ENCODE measurements at places on chromosomes 11 and 22.

- peak; percentile 79 for DNase-seq
Observed at GRCh38 chr22:26585104-26585790, 4.7 kb downstream of the TPST2 start.

- DNase-seq, result peak; percentile 60
Observed at GRCh38 chr11:120057595-120058581, 80.0 kb downstream of the TRIM29 start.

DNA sequence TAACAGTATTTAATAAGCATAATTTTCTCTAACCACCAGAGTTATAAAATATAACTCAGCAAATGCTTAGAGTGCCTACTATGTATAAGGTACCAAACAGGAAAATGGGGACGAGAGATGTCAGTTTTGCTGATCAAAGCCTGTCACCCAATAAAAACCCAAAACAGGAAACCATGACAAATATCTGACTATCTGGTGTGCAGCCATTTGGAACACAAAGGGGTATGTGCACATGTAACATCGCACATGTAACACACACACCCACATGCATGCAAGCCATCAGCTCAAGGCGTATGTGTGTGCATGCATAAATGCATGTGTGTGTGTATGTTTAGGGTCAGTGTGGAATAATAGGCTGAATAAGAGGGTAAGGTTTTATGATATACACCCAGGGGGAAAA lies 64.2 kb downstream of the PRR5L start:
- no peak for DNase-seq

DNA sequence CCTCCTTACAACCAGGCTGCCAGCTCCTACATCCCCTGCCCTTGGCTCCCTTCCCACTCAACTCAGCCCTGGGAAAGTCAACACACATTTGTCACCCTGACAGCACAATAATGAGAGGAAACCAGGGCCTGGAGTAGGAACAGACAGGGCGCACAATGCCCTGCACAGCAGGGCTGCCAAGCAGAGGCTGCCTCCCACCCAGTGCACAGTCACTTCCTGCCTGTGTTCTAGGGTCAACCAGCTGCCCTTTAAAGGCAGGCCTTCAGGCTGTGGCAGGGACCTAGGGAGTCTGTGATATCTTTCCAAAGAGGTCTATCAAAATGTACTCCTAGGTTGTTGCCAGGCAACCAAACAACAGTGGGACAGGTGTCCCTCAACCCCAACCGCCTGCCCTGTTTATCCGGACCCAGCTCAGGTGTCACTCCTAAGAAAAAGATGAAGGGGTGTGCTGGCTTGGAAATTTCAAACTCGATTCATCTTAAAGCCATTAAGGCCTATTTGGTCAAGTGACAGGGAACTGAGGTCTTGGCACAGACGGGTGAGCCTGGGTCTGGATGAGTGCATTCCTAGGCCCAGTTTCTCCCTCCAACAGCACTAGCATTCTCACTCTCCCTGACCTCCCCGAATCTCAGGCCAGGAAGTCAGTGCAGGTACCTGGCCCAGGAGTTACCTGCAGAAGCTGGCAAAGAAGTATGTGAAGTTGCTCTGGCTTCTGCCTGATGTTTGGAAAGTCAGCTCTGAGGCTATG lies 110.3 kb upstream of the PITPNB start:
- DNase-seq, result peak; percentile 71

DNA sequence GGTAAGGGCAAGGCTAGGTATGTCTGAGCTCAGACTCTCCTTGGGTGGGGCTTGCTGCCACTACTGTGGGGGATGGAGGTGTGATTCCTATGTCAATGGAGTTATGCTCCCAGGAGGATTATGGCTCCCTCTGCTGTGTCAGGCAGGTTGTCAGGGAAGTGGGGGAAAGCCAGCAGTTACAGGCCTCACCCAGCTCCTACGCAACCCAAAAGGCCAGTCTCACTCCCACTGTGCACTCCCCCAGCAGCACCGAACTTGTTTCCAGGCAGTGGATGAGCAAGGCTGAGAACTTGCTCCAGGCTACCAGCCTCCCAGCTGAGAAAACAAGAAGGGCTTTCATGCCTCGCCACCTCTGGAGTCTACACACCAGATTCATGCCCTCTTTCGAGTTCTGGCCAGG lies 18.2 kb downstream of the C11orf91 start:
- DNase-seq, result peak; percentile 40

GRCh38 chr11:98565311-98565710 lies 455.4 kb upstream of the CNTN5 start:
- no peak for DNase-seq

GRCh38 chr22:17931400-17931825 lies 92.9 kb downstream of the MICAL3 start:
- DNase-seq, result no peak

DNA sequence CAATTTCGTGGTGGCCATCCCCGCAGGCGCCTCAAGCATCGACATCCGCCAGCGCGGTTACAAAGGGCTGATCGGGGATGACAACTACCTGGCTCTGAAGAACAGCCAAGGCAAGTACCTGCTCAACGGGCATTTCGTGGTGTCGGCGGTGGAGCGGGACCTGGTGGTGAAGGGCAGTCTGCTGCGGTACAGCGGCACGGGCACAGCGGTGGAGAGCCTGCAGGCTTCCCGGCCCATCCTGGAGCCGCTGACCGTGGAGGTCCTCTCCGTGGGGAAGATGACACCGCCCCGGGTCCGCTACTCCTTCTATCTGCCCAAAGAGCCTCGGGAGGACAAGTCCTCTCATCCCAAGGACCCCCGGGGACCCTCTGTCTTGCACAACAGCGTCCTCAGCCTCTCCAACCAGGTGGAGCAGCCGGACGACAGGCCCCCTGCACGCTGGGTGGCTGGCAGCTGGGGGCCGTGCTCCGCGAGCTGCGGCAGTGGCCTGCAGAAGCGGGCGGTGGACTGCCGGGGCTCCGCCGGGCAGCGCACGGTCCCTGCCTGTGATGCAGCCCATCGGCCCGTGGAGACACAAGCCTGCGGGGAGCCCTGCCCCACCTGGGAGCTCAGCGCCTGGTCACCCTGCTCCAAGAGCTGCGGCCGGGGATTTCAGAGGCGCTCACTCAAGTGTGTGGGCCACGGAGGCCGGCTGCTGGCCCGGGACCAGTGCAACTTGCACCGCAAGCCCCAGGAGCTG lies 24.8 kb downstream of the ADAMTS15 start:
- DNase-seq, result no peak

GRCh38 chr22:29842740-29843139 lies 4.7 kb upstream of the ASCC2 start:
- DNase-seq, result no peak

DNA sequence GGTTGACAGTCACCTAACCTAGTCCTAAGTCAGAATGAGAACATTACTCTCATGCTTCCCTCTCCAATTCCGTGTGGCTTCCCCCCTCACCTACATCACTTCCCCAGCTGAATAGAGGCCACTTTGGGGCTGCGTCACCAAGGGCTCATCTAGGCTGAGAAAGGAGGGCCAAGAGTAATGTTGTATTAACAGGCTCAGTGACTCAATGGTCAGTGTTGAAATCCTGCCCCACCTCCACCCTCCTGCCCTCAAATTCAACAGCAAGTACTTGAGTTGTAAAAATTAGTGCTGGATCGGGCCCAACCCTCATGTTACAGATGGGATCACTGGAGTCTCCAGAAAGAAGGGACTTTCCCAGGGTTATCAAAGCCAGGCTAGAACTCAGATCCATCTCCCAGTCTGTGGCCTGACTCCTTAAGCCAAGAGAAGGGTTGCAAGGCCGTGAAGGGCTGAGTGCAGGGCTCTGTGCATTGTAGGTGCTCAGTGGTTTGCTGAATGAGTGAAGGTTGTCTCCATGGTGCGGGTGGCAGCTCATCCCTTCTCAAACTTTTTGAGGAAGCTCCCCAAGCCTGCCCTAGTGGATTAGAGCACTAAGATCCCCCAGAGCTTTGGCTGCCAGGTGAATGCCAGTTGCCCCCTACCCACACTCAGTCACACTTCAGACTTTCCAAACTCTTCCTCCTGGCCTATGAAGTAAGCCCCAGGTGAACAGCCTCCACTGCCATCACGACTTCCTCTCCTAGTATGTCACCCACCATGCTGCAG lies 3.2 kb downstream of the DGAT2 start:
- DNase-seq, result no peak

- peak; percentile 29 for DNase-seq
Observed at GRCh38 chr11:69006816-69007215, 6.2 kb downstream of the MRGPRF start.

GRCh38 chr11:76120513-76121101 lies 85.7 kb downstream of the WNT11 start:
- no peak for DNase-seq

- DNase-seq, result no peak
Observed at GRCh38 chr11:113203141-113203753, 111.1 kb upstream of the TTC12 start.

- no peak for DNase-seq
Observed at GRCh38 chr22:39525658-39525975, 5.3 kb downstream of the ATF4 start.

DNA sequence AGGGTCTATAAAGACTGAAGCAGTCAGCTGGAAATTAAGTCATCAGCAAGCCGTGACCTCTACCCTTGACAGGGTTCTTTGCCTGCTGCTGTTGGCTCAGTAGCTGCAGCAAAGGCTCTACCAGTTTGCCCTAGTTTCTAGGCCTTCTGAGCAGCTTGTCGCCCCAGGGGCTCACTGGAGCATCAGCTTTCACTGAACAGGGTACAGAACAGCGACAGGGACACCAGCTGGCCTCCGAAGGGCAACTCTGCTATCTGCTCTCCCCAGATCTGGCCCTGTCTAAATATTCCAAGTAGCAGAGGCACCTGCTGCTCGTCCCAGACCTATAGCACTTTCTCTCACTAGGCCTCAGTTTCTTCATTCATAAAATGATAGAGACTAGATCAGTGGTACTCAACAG lies 42.4 kb downstream of the SMCO4 start:
- no peak for DNase-seq

GRCh38 chr22:49055406-49055805 lies 772.3 kb downstream of the BRD1 start:
- no peak for DNase-seq

- no peak for DNase-seq
Observed at GRCh38 chr11:101692980-101693379, 109.2 kb upstream of the TRPC6 start.

DNA sequence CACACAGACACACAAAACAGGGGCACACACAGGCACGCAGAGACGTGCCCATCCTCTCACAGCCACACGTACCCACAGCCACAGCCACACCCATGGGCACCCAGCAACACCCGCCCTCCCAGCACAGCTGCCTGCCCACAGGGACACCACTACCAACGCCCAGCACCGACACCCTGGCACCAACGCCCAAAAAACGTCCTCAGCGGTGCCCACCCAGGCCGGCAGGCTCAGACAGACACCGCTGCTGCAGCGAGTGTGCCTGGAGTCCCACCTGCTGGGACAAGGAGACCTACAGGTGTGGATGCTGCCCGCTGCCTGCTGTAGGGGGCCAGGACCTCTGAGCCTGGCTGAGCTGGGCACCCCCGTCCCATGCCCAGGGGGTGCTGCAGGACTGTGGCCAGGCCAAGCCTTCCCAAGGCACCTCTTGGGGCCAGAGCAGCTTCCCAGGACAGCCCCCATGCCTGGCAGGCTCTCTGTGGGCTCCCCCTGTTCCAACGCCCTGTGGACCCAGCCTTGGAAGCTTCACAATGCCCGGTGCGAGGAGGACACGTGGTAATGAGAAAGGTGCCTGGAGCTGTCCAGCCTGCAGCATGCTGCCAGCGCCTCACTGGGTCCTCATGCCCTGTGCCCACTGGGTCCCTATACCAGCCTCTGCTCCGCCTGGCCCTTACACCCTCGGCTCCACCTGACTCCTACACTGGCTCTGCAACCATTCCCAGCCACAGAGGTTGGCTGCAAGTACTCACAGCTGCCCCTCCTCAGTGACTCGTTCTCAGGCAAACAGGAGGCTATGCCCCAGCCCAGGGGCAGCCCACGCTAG lies 45.8 kb upstream of the TH start:
- DNase-seq, result no peak

GRCh38 chr11:99383648-99384245 lies 363.0 kb downstream of the CNTN5 start:
- DNase-seq, result no peak

- DNase-seq, result no peak
Observed at GRCh38 chr11:27864611-27865010, 164.4 kb upstream of the BDNF start.

DNA sequence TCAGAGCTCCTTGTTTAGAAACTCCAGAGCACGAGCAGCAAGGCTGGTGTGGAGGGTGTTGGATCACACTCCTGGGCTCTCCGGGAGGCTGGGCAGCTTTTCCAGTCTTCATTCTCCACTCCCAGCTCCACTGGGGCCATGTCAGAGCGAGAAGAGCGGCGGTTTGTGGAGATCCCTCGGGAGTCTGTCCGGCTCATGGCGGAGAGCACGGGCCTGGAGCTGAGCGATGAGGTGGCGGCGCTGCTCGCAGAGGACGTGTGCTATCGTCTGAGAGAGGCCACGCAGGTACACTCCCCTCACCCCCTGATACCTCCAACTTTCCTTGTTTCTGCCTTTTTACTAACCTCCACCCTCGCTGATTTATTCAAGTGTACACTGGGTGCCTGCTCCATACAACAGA lies 4.5 kb downstream of the TAF6L start:
- DNase-seq, result no peak

GRCh38 chr11:42043312-42043711 lies 583.9 kb upstream of the LRRC4C start:
- no peak for DNase-seq

GRCh38 chr11:134984421-134984820 lies 572.4 kb upstream of the B3GAT1 start:
- no peak for DNase-seq

DNA sequence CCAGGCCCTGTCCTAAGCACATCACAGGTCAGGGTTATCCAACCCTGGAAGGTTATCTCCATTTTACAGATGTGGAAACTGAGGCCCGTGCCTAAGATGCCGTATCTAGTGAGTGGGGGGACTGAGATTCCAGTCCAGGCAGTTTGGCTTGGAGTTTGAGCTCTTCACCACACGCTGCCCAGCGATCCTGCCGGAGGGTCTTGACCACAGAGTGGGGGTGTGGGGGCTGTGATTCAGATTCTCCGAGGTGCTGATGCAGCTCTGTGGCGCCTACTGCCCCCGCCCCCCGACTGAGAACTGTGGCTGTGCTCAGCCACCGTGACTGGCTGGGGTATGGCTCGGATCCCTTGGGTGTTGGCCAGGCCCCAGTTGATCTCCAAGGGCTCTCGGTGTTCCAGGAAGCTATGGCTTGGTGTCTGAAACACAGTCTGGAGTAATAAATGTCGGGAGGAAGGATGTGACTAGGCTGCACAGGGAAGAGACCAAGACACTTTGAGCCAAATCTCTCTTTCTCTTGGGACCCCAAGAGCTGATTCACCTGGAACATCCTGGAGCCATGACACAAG lies 60.6 kb upstream of the RASD2 start:
- DNase-seq, result no peak

DNA sequence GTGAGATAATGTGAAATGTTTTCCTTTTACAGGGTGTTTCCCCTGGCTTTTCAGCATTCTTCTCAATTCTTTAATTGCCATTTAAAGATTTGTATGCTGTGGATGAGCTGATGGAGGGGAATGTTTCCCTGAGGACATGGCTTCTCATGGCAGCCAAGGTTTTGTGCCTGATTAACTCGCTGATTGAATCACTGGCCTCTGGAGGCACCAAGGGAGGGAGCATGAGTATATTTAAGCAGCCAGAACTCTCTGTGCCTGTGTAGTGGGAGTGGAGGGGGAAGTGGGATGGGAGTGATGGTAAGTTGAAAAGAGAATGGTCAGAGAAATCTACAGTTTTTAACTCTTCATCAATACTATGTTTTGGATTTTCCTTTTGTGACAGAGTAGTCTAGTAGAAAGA lies 88.7 kb downstream of the STIM1 start:
- no peak for DNase-seq
